ENCODE measurements at places on chromosomes 7 and 10.

DNA sequence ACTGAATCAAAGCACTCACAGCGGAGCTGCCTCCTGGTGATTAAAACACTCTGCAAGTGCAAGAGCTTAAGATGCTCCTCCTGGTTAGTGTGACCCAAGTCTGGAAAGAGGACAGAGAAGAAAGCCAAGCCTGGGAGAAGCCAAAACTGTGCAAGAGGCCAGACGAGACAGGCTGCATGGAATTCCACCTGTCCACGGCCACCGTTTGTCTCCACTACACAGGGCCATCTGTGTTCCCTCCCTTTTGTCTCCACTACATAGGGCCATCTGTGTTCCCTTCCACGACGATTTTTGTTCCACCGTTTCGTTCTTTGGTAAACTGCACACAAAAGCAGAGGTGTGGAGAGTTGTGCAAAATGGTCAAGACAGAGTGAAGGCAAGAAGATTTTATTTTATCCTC is 233.0 kb downstream of the DIP2C start:
- DNase-seq = no peak

DNA sequence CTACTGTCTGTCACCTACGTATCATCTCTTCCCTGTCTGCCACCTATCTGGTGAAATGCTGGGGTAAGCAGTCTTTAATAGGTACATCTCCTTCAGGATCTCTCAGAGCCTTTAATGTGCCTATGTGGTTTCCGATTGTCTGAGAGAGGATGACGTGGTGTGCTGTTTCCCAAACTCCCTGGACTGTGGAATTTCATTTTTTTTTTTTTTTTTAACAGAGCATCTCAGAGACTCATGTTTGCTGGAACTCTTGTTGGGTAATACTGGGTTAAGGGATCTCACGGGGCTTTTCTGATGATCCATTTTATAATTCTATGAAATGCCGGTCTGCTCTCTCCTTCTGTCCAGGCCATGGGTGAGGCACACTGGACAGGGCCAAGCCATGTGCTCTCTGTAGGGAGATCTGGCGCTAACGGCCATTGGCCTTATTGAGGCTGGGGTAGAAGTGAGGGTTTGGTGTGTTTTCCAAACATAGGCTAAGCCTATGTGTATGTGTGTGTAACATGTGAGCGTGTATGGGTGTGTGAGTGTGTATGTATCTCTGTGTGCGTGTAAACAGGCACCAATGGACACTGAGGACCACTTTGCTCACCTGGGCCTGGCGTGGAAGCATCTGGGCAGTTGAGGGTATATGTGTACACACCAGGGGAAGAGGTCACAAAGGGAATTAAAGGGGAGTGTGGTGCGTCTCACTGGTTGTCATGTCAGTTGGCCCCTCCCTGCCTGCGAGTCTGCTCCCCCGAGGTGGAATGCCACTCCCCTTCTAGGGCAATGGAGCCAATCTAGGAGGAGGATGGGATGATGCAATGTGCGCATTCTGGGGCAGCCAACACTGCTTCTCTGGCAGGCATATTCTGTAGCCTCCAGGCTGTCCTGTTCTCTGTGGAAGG is 7.8 kb downstream of the ADRA2A start:
- no peak for DNase-seq

DNA sequence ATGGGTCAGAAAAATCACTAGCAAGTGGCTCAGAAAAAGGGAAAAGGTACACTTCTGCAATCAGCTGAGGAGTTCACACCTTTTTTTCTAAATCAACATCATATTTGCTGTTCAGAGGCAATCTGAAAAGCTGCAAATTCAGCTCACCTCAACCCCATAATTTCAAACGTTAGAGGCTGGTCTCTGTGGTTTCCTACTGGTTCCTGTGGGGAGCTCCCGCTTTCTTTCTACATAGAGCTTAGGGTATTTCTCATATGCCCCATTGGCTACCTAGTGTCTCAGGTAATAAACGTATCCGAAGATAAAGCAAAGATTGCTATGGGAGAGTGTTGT is 5.2 kb upstream of the ZNF22 start:
- no peak for DNase-seq

DNA sequence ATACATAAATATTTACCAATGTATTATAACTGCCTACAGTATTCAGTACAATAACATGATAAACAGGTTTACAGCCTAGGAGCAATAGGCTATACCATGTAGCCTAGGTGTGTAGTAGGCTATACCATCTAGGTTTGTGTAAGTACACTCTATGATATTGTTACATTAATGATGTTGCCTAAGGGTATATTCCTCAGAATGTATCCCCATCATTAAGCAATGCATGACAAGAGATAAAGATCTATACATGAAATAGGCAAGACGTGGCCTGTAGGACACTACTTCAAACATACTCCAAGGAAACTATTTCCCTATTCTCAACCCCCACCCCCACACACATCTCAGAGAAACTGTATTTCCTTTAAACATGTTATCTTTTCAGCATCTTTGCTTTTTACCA is 15.3 kb upstream of the ADAM22 start:
- DNase-seq = no peak

All from NCI-H748 treated with DMSO at 0.1 percent for 48 hours (cell line).